ENCODE measurements at places on chromosomes 6 and 20.

DNA sequence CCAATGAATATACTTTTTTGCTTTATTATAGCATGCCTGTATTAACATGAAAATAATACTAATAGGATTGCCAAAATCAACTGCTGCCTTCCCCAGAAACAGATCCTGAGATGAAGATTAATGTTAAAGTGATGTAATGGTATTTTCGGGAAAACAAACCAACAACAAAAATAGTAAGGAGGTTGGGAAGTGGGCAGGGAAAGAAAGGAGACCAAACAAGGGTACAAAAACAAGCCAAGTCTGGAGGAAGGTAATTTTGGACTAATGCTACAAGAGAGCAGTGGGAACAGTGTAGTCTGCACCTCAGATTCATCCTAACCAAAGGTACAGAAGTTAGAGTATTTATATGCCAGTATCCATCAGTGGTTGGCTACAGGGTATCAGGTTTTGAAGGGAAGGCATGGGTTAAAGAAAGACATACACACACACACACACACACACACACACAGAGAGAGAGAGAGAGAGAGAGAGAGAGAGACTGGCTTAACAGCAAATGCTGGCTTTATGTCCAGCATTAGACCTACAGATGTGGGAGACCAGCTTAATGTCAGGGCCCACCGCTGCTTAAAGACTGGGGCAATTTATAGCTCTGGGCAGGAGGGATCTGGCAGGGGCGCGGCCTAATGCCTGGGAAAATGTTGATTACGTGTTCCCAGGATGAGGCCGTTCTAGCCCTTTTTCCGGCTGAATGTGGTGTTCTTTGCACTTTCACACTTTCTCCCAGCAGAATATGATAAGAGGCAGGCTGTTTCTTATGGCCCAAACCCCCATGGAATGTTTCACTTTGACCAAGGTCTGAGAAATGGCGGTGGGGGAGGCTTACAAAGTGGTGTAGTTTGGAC is 3.8 kb upstream of the SLC17A1 start:
- no peak for DNase-seq

DNA sequence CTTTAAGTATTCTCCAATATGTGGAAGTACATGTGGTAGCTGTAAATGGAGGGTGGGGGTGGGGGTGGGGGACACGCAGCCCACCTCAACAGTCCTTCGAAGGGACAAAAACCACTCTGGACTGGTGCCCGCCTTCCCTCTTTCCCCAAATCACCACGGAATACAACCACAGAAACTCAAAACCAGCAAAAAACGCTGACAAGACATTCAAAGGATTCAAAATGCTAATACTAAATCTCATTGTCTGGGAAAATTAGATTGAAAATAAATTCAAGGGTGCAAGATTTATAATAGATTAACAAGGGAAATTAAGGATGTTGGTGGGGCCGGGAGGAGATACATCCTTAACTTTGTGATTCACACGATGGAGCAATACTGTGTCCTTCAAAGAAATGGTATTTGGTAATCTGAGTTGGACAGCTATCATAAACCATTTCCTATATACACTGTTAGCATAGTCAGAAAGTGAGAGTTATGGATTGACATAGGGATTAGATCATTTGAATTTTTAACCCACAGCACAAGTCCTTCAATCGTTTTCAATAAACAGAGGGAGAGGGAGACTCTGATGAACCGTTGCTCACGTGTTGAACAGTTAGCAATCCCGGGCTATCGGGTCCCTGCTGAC is 766 bp upstream of the TBC1D22B start:
- DNase-seq, result no peak

- DNase-seq, result no peak
Measured at GRCh38 chr6:5337573-5337972, 76.3 kb downstream of the FARS2 start.

DNA sequence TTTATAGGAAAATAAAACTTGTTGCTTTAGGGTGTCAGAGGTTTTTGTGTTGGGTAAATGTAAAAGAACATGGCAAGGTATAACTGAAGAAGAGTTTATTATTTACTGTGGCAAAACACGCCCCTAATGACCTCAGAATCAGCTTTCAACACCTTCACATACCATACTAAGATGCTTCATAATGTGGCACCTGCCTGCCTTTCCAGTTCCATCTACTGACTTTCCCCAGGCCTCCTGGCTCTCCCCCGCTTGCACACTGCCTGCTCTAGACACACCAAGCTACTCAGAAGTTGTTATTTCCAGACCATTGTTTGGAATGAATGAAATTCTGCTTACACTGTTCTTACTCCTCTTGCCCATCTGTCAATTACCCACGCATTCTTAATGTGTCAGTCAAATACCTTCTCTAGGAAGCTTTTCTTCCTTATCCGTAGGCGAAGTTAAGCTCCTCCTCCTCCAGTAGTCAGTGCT is 1.8 kb downstream of the TIAM2 start:
- no peak for DNase-seq

DNA sequence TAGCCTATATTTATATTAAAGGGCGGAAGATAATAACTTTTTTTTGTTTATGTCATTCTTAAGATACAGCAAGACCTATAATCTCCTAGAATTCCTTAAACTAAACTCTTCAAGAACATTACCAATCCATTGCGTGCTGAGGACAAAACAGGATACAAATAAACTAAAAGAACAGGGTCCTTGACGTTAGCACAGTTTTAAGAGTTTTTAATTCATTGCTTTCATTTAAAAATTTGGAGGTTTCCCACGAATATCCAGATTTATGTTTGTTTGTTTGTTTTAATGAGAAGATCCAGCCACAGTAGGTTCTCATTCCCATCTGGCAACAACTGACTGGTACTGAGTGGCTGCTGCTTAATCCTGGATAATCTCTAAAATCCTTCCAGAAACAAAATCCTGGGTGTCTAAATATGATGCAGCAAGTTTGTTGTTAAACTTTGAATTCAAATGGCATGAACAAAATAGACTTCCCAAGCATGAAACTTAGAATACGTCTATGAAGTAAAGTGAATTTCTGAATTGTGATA is 153.7 kb downstream of the HACE1 start:
- DNase-seq, result no peak

GRCh38 chr6:43904311-43905123 is 134.5 kb downstream of the VEGFA start:
- DNase-seq, result no peak

DNA sequence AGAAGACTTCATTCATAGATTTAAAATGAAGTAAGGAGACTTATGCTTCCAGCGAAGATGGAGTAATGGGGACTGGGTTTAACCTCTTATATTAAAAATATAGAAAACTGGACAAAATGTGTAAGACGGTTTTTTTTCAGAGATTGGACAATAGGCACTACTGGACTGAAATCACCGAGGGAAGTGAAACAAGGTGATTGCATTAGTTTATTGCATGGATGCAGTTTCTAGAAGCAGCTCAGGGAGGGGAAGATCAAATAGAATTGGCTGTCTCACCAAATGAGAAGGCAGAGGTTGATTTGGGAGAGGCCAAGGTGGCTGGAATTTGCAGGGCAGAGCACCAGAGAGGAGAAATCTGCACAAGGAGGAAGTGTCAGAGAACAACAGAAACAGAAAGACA is 162.6 kb downstream of the DNAH8 start:
- DNase-seq, result no peak

Measured in omental fat pad (tissue), 4 donors.